ENCODE measurements at places on chromosomes 12 and 14.

DNA sequence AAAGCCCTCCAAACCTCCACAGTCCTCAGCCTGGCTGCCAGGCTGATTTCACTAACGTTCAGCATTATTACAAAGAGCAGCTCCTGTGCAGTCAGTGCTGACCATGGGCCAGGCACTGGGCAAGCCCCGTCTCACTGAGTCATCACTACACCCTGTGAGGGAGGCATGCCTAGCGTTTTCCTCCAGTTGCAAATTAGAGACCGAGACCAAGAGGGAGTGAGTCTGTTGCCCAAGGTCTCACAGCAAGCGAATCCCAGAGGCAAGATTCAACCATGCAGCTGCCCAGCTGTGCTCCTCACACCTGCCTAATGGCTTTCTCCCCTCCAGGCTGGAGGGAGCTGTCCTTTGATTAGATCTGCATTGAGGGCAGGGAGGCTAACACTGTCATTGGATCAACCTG lies 229.3 kb upstream of the LHX5 start:
- no peak for DNase-seq

GRCh38 chr14:58752771-58753201 lies 115.0 kb downstream of the DACT1 start:
- no peak for DNase-seq

GRCh38 chr12:28618171-28618570 lies 427.9 kb downstream of the CCDC91 start:
- DNase-seq = no peak

DNA sequence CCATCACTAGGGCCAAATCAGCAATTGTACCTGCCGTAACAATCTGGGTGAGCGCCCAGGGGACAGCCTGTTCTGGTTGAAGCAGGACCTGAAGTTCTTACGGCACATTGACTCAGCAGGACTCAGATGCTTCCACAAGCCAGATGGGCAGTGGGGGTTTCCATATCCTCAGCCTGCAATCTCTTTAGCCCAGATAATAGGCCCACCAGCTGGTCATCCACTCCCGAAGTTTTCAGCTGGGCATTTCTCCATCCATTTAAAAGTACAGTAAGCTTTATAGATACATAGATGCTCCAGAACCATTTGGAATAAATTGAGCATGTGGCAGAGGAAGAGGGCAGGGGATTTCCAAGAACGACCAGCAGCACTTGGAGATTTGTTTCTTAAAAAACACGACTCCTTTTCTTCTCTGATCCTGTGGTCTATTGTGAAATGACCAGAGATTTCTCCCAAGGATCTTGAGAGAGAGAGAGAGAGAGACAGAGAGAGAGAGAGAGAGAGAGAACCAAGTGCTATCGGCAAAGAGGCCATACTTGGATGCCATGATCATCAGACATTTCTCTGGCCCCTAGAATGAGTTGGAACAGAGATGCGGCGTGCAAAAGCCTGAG lies 74.8 kb upstream of the PLXNC1 start:
- no peak for DNase-seq

- DNase-seq = no peak
These were observed 37.8 kb upstream of the C12orf75 start for GRCh38 chr12:105292705-105293104.

- DNase-seq = no peak
These were observed 362.6 kb downstream of the BCL11B start for GRCh38 chr14:98909251-98909944.

GRCh38 chr12:7113389-7113871 lies 4.4 kb upstream of the C1RL start:
- DNase-seq = peak; percentile 40

DNA sequence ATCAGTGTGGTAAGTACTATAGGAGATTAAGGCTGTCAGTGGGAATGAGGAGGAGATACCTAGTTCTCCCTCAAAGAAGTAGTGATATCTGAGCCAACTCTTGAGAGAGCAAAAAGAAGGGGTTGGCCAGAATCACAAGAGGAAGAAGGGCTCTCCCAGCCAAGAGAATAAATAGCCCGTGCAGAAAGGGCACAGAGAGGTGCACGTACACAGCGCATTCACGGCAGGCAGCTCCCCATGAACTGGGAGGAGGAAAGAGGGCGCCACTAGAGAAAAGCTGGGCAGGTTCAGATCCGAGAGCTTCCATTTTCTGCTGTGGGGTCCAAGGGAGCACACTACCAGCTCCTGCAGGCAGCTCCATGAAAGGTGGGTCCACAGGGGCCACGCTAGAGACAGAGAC lies 59.9 kb downstream of the PPP2R5E start:
- no peak for DNase-seq

GRCh38 chr12:46573347-46573658 lies 200.7 kb upstream of the SLC38A2 start:
- DNase-seq = no peak

- DNase-seq = no peak
These were observed 308.2 kb downstream of the ADGRD1 start for GRCh38 chr12:131261906-131262305.

- DNase-seq = no peak
These were observed 44.6 kb upstream of the VRK1 start for GRCh38 chr14:96752594-96752993.

DNA sequence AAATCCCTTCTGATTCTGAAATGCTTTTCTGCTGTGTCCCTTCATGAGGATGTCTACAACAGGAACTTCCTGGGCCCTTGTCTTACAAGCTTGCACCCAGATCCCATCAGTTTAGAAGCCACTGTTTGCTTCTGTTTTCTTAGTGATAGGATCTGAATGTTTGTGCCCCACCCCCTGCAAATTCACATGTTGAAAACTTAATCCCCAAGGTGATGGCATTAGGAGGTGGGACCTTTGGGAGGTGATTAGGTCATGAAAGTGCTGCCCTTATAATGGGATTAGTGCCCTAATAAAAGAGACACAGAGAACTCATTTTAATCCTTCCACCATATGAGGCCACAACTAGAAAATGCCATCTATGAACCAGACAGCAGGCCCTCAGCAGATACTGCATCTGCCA lies 36.0 kb upstream of the GNPNAT1 start:
- no peak for DNase-seq

DNA sequence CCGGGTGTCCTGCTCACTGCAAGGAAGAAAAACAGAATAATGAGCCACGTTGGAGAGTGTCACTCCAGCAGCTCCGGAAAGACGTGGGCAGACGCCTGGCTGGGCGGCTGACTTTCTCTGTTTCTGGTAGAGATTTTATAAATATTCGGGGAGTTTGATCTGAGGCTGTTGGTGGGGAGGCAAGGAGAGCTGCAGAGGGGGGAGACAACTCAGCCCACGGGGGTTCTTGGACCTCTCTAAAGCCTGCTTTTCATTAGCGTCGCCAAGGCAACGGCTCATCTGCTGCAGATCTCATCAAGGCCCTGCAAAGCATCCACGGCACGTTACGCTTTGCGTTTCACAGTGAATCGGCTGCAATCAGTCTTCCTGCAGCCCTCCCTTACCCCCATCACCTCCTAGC lies 207.2 kb downstream of the ZFP36L1 start:
- DNase-seq = no peak

DNA sequence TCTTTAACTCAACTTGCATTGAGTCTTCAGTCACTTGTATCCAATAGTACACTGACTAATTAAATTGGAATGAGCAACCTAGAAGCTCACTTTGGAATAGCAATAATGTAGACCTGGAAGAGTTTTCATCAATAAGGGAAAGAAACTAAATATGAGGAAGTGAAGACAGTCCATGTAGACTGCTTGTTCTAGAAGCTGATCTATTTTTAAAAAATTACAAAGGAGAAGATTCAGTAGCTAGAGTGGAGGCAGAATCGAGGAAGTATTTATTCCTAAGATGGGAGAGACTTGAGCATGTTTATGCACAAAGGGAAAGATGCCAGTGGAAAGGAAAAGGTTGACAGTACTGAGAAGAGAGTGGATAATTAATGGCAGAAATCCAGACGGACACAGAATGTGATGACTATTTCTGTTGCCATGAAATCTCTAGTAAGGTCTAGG lies 156.3 kb upstream of the PDE3A start:
- DNase-seq = no peak

- DNase-seq = no peak
These were observed 131.4 kb downstream of the KCNMB4 start for GRCh38 chr12:70497508-70497907.

DNA sequence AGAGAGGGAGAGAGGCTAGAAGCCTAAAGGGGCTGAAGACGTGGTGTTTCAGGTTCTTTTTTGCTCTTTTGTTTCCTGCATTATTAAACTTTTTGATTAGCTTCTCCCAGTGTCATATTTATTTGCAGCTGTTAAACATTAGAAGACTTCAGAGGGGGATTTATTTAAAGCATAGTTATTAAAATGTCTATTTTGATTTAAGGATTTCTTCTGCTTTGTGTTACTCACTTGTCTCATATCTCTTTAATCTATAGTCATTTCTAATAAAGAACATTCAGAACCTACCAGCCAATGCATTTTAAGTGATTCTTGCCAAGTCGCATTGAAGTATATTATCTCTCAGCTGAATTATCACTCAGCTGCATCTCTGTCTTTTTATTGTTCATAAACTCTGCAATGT lies 152.0 kb upstream of the DYRK2 start:
- DNase-seq = no peak

DNA sequence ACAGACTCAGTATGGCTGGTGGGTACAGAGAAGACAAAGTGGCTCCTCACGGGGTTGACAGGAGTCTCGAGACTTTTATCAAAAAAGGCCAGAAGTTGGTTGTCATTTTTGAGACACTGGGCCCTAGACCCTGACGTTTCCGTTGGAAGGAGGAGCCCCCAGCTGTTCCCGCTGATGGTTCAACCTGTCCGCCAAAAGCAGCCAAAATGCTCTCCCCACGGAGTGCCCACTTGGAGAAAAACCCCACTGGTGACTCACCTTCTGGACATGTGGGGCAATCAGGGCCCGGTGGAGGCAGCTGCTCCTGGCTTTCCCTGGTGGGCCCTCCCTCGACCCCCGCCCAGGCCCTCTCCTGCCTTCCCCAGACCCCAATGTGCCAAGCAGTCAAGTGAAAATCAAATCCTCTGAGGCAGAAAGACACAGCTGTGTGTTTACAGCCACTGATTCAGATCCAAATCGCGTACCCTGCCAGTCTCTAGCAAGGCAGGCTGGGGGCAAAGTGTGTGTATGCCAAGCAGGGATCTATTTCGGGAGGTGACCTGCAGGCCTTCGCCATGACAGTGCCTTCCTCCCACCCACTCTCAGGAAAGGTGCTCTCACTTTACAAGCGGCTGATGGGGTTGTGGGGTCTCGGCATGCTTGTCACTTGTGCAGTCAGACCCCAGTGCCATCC lies 347.4 kb downstream of the DPF3 start:
- DNase-seq = no peak

DNA sequence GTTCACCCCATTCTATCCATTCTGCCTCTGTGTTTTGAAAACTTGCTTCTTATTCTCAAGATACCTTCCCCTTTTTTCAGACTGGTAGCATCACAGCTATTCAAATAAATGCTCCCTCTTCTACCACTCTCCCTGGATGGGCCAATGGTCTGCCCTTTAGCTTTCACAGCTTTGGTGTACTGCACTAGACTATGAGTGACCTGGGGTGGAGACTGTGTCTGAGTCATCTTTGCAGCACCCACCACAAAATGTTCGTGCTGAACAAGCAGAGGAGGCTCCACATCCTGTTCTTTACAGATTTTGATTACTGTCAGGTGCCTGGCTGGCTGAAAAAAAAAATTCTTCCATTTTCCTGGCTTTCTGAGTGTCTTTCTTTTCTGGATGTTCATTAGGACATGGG lies 1104.1 kb upstream of the TMEM132C start:
- peak; percentile 60 for DNase-seq

DNA sequence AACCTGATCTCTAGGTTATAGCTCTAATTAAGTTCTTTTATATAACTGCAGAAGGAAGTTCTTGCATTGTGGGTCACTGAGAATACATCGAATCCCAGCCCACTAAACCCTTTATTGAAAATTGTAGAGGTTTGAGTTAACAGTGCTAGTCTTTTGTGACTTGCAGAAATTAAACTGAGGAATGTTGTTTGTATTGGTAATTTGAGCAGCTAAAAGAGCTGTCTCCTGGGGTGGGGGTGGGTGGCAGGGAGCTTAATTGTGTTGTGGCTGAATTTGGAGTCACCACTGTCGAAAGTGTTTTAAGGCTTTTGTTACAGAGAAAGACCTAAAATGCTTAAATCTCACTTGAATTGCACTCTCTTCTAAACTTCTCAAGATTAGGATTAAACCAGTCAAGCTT lies 3.2 kb upstream of the COX8C start:
- DNase-seq = no peak

- DNase-seq = no peak
These were observed 11.0 kb upstream of the PPP4R3A start for GRCh38 chr14:91521061-91521640.

- DNase-seq = no peak
These were observed 13.1 kb upstream of the MMP17 start for GRCh38 chr12:131815131-131815530.

GRCh38 chr12:54585243-54585642 lies 3.2 kb downstream of the PPP1R1A start:
- DNase-seq = no peak

DNA sequence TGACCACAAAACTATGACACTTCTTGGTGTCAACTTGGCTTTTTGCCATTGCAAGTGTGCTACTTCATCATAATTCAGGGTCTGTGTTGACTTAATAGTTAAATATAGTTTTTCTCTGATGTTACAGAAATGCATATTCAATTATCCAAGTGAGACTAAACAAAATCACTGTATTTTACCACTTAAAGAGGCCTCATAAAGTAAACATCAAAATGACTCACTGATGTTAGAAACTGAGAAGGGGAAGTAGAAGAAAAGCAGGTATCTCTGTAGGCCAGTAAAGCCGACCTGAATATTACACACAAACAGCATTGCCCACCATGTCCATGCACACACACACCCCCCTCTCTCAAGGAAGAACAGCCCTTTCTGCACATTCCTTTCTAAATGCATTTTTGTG lies 55.4 kb downstream of the RPAP3 start:
- DNase-seq = no peak

DNA sequence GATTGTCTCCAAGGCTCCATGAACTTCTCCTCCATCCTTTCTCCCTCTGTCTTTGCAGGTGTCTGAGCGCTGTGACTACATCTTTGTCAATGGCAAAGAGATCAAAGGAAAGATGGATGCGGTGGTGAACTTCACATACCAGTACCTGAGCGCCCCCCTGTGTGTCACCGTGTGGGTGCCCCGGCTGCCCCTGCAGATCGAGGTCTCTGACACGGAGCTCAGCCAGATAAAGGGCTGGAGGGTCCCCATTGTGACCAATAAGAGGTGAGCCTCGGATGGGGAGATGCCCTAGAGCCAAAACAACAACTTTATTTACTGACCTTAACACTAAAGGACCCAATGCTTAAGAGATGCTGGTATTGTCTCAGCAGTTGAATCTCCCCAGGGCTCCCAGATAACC lies 130.0 kb downstream of the SLC15A4 start:
- no peak for DNase-seq
